ENCODE measurements at places on chromosomes 5 and 9. TPM values are rescaled to one million over a fixed set of nuclear protein-coding genes. Genes with fewer than 3 reads are reported as not detected.
A peak's percentile ranks its signal among the peaks of the same experiment; 100 is the strongest.

DNA sequence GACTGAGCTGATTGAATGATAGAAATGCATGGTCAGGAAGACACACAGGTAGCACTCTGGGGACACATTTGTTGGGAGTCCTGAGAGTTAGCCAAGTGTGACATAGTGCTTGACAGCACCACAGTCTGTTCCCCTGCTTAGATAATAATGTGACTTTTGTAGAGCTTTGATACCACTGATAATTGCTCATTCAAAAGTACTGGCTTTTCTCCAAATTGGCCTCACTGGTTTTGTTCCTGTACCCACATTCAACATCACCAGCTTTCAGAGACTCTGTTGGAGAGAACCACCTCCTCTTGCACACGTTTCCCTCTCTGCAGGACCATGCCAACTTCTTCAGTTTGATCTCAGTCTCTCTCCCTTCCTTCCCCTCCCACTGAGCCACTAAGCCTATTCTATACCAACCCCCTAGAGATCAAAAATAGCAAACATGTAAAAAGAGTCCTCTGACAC is 52.5 kb upstream of the IL7R start:
- no peak for DNase-seq

DNA sequence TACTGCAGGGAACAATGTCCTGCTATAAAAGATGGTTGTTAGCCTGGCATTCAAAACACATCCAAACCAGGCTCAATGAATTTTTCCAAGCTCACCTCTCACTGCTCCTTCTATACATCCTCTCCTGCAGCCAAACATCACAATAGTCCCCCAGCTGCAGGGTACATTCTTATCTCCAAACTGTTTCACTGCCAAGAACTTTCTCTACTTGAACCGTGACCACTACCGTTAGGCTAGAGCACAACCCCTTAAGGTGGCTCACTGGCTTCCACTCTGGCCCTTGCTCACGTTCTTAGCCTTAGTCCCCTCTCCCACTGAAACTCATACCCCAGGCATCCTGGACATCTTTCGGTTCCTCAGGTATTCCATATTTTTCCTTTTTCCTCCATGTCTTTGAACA is 29.0 kb upstream of the ANXA6 start:
- no peak for DNase-seq

DNA sequence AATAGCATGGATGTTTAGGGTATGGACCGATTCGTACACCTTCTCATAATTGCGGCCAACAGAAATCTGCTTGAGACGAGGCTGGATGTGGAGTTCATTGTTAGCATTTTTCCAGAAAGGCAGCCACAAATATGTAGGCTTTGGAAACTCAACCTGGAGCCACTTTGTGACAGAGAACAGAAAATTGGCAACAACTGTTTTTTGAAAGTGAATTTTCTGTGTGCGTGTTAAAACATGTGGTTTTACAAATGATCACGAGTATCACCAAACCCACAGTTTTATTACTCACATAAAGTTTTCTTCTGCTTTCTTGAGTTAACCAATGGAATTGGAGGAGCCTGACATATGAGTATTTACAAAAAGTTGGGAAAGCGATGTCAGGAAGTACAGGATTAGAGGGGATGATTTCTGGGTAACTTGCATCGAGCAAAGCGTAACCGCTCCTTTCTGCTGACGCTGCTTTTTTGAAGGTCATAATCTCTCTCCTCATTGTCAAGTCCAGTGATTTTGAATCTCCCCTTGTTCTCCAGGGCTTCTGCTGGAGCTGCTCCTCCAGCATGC is 138.5 kb upstream of the TAF11L2 start:
- DNase-seq: no peak

GRCh38 chr5:159206368-159206767 is 3.0 kb downstream of the RNF145 start:
- DNase-seq: no peak

DNA sequence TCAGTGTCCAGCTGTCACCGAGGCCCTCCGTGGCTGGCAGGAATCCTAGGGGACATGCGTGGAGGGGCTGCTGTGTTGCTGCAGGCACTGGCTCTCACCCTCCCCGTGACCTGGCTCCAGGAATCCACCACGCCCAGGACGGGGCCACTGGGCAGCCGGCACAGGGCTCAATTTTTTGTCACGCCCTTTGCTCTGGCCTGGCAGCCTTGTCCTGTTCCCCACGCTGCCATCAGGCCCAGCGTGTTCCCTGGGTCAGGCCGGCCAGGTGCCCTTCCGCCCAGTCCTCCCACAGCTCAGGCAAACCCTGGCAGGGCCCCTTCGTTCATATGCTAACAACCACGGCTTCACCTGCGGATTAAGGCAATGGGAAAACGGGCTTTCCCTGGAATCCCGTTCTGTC is 37.3 kb downstream of the PROP1 start:
- DNase-seq: no peak

DNA sequence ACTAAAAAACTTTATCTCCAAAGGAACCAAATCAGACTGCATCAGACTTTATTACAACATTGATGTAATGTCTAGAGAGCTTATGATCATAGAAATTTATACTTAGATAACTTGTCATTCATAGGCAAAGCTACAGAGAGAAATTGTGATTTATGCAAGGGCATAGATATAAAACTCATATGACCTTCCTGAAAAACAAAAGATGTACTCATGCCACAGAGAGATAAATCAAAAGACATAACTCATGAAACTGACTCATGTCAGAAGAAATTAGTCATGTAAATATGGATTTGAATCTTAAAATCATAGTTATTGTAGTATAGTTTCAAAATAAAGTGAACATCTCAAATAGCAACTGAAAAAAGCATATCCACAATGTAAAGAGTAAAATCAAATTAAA is 186.2 kb downstream of the GABBR2 start:
- DNase-seq: no peak

GRCh38 chr9:83986765-83987401 is 6.3 kb downstream of the RMI1 start:
- peak; percentile 52 for DNase-seq

DNA sequence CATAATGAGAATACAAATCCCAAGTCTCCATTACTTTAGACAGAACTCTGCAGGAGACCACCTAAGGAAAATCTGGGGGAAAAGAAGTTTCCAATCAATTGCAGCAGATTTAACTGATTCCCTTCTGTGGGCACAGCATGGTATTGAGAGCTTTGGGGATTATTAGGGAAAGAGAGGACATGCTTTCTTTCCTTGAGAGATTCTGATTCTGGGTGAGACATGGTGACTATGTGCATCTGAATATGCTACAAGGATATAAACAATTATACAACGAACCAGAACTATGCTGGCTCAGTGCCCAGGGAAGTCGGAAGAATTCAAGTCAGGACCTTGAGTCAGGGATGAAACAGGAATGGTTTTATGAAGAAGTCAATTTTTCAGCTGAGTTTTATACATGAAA is 183.7 kb downstream of the PDE4D start:
- DNase-seq: peak; percentile 18

- no peak for DNase-seq
Observed at GRCh38 chr5:151596828-151597539, 5.9 kb upstream of the FAT2 start.

DNA sequence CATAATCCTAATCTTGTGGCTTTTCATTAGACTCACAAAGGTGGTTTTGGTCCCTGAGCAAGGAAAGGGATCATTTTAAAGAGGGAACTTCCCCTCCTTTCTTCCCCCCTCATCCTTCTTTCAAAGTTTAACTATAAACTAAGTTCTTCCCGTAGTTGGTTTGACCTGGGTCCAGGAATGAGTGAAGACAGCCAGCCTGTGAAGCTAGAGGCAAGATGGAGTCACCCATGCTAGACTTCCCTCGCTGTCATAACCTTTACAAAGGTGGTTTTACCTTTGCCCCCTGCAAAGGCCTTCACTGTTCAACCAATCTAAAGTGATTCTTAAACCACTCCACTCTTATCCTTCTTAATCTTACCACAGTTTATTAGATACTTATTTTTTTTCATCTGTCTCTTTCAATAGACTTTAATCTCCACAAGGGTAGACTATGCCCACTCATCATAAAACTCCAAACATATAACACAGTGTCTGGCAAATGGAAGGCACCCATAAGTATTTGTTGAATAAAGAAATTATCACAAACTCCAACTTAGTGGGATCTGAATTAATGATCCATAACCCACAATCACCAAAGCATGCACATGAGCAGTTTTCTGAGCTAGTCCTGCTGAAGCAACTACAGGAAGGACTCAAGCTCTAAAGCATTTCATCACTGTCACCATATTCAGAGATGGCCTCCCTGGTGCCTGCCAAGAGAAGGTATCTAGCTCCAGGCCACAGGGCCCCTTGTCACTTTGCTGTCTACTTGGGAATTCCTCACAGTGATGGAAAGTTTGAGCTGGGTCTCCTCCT is 369.0 kb downstream of the SPOCK1 start:
- no peak for DNase-seq

DNA sequence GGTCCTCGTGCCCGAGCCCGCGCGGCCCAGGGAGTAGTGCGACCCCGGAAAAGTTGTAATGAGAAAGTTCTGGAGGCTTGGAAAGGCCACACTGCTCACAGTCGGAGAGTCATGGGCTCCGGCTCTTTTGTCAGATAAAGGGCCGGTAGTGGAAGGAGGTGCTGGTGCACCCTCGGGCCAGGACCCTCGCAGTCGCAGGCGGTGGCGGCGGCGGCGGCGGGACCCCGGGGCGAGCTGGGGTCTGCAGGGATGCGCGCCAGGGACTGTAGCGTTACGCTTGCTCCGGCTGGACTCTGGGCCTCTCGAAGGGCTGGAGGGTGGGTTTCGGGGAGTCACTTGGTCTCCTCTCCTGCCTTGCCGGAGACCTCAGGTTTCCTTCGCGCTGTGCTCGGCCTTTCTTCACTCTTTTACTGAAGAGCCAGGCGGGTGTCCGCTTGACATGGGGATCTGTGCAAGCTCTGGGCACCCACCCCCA is 1.5 kb downstream of the RORB start:
- no peak for DNase-seq

DNA sequence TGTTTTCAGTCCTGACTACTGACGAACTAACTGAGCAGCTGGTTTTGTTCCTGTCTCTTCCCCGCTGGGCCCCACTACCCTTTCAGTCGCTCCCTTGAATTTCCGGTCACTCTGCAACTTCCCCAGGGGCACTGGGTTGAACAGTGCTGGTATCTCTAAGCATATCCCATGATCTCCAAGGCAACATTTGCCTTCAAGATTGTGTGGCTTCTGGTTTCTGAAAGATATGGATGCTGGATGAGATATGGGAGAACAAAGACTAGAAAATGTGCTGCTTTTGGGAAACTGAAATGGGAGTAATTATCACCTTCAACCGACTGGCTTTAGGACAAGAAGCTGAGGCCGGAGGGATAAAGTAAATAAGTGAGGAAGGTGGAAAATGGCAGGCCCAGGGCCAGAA is 258.2 kb upstream of the PIK3R1 start:
- DNase-seq: no peak

GRCh38 chr9:82572146-82572545 is 490.8 kb downstream of the RASEF start:
- DNase-seq: no peak

- DNase-seq: no peak
Observed at GRCh38 chr5:17896605-17897004, 262.3 kb downstream of the TAF11L14 start.

The EFNA5 gene
- total RNA-seq: 28.1 TPM

The SLC9A3 gene
- 1.3 TPM for total RNA-seq

The ECSCR gene
- 0.12 TPM for total RNA-seq

The ENTPD2 gene
- not detected for total RNA-seq

The CENPH gene
- total RNA-seq: 44.3 TPM

The BTNL8 gene
- not detected for total RNA-seq
